Activated CD8-positive, alpha-beta T cell treated with anti-CD3 and anti-CD28 coated beads for 36 hours (primary cell): ENCODE measurements at places on chromosomes 6 and 20.

GRCh38 chr6:142953373-142954273 is 8.6 kb upstream of the HIVEP2 start:
- H3K4me3 ChIP-seq: no peak overlapping the region
- peaks cover 27% of the 10 kb centered on the region for H3K4me1 ChIP-seq
- H3K36me3 ChIP-seq: no peaks in the 10 kb centered on the region
- H3K27ac ChIP-seq: no peak overlapping the region

GRCh38 chr6:137665342-137665934 is 171.2 kb upstream of the OLIG3 start:
- H3K4me3 ChIP-seq: no peak overlapping the region
- no peak overlapping the region for H3K27ac ChIP-seq
- H3K27me3 ChIP-seq: peaks cover 2% of the 10 kb centered on the region
- peaks cover 8% of the 10 kb centered on the region for H3K4me1 ChIP-seq

- no peak for DNase-seq
- H3K27me3 ChIP-seq: peaks cover 7% of the 10 kb centered on the region
- H3K4me1 ChIP-seq: no peaks in the 10 kb centered on the region
- H3K27ac ChIP-seq: no peak overlapping the region
Measured at GRCh38 chr6:41675176-41675775, 37.0 kb downstream of the MDFI start.

GRCh38 chr6:13953061-13953705 is 28.4 kb downstream of the RNF182 start:
- H3K27me3 ChIP-seq: peaks cover 8% of the 10 kb centered on the region
- no peaks in the 10 kb centered on the region for H3K36me3 ChIP-seq
- H3K4me3 ChIP-seq: no peak overlapping the region
- H3K27ac ChIP-seq: no peak overlapping the region

DNA sequence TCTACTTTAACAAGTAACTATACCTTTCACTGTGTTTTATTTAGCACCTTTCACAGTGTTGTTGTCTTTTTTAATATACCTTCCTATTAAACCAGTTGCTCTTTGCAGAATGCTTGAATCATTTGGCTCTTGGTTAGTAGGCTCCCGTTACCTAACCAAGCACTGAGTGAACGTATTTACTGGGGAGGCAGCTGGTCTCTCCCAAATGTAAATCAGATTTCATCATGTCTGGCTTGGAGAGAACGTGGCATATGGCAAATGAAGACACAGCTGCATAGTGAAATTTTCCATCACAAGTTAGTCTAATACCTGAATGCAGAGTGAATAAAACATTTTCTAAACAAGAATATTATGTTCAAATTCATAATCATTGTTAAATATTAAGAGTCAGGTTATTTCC is 12.4 kb downstream of the HTR1E start:
- no peak for DNase-seq
- no peaks in the 10 kb centered on the region for H3K27me3 ChIP-seq
- H3K4me1 ChIP-seq: no peaks in the 10 kb centered on the region
- no peak overlapping the region for H3K4me3 ChIP-seq
- no peaks in the 10 kb centered on the region for H3K36me3 ChIP-seq
- no peak overlapping the region for H3K27ac ChIP-seq

DNA sequence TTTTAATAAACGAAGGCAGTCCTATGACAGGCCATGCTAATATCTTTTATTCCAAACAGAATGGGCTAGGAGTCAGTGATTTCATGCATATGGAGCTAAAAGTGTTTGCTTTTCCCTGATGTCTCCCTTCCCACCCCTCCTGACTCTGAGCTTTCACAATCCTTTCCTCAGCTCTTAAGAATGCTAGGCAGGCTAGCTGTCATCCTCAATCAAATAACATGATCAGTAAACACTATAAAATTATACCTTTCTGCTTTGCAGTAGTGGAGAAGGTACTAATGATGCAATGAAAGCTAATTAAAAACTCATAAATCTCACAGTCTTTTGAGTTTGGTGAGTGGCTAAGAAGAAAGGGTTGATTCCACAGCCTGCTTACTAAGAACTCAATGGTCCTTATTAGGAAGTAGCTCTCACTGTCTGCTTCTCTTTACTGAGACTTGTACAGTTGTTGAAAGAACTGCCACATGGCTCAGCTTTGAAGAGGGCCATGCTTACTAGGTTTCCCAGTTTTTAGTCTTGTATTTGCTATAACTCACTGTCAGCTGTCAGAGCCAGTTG is 250.9 kb upstream of the JAG1 start:
- no peak overlapping the region for H3K27ac ChIP-seq
- H3K4me3 ChIP-seq: no peak overlapping the region
- no peaks in the 10 kb centered on the region for H3K27me3 ChIP-seq
- DNase-seq: no peak

DNA sequence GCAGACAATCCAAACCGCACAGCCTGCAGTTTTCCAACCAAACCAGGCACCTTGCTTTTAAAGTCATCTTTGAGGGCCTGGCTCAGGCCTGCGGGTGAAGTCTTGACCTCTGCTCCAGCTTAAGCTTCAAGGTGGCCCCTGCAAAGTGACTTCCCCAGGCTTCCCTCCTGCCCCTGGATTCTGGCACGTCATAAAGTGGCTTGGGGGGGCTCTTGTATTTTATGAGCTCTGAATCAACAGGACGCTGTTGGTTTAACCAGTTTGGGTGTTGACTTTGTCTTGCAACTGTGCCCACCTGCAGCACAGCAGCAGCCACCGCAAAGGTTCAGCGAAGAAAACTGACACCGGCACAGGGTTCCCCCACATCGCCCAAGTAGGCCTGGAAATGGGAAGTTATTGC is 81.2 kb downstream of the NFATC2 start:
- H3K4me1 ChIP-seq: peaks cover 31% of the 10 kb centered on the region
- no peaks in the 10 kb centered on the region for H3K27me3 ChIP-seq
- H3K27ac ChIP-seq: no peak overlapping the region
- no peak for DNase-seq

DNA sequence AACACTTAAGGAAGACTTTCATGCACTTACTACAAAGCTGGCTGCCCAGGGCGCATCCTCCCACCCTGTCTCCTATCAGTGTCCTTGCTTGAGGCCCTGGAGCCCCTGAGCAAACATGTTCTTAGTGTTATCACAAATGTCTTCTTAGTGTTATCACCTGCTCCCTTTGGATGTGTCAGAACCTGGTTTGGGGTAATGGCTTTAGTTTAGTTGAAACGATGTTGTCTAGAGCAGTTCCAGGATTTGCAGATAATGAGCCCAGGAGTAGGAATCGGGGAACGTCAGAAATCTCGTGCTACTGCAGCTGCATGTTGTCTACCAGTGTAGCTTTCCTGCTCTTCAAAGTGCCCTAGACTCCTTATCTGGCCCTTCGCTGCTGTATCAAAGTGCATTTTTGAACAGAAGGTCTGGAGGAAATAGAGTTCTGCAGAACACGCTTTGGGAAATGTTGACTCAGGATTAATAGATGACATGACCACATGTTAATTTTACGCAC is 69.6 kb downstream of the PHACTR2 start:
- H3K4me1 ChIP-seq: no peaks in the 10 kb centered on the region
- no peak for DNase-seq
- no peak overlapping the region for H3K4me3 ChIP-seq
- H3K36me3 ChIP-seq: no peaks in the 10 kb centered on the region
- H3K27ac ChIP-seq: no peak overlapping the region

DNA sequence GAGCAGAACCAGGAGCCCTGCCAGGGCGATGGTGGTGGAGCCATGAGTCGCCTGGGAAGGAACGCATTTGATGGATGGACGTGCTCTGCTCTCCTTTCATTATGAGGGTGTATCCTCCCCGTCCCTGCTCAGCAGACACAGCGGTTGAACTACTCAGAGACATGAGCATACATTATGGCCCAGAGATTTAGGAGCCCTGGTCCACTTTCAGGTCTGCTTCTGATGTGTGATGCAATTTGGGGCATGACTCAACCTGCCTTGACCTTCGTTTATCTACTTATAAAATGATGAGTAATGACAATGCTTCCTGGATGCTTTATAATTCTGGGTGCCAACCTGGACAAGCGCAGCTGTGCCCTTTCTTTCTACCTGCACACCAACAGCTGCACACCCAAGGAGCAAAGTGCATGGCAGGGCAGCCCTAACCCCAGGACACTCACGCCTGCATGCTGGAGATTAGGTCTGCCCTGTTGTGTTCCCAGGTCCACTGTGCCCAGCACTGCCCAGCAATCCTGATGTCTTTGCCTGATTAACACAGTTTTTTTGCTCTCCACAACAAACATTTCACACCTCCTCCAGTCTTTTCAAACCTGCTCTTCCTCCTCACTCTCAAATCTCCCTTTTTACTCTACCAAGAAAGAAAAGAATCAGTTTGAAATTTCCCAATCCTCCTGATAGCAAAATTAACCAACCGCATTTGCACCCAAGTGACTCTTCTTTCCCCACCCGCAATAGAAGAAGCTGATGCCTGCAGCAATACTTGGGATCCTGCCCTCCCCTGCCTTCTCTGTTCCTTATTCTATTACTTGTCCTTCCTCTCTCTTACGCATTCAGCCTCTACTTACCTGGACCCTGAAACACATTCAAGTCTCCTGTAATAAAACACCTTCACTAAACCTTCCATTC is 81.2 kb downstream of the EZR start:
- H3K36me3 ChIP-seq: peaks cover 77% of the 10 kb centered on the region
- DNase-seq: no peak
- H3K4me3 ChIP-seq: no peak overlapping the region
- H3K4me1 ChIP-seq: peaks cover 2% of the 10 kb centered on the region
